ENCODE measurements at places on chromosomes 2 and 18.

GRCh38 chr2:136404176-136404575 lies 286.2 kb upstream of the CXCR4 start:
- no peak for DNase-seq

DNA sequence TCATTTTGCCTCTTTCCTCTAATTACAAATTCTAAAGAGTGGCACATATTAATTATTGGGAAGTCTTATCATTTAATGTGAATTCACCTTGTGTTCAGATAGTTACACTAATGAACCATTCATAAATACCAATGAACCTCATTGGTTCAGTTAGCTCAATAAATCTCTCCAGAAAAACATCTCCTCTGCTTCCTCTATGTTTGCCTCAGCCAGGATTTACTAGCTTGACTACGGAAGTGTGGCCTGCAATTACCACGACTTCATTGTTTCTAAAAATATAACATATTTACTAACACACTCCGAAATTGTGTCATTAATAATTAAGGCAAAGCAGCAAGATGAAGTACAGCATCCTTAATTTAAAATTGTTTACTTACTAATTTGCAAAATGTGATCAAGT lies 103.3 kb downstream of the PLA2R1 start:
- no peak for DNase-seq

DNA sequence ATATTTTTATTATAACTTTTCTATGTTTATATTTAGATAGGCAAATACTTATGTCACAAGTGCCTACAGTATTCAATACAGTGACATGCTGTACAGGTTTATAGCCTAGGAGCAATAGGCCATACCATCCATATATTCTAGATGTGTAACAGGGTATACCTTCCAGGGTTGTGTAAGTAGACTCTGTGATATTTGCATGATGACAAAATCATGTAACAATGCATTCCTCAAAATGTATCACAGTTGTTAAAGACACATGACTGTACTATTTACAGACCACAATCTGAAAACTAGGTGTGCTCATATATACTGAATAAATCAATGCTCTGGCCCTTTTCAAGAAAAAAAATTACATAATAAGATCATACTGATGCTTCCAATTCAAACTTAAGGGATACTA lies 433.2 kb upstream of the RGPD4 start:
- DNase-seq = no peak

DNA sequence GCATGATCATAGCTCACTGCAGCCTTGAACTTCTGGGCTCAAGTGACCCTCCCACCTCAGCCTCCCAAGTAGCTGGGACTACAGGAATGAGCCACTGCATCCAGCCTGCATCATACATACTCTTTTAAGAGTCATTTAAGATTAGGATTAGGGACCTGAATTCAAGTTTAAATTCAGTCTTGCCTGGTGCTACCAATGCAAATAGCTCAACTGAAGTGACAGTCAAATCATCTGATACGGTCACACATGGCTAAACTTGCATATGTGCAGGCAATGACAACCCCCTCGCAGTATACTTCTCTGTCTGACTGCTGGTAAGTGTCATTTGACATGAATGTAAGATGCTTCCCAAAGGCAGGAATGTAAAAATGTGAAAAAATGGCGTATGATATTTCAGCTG lies 31.8 kb upstream of the TMEM131 start:
- DNase-seq = no peak

GRCh38 chr2:176268976-176269318 lies 295 bp upstream of the MTX2 start:
- no peak for DNase-seq

DNA sequence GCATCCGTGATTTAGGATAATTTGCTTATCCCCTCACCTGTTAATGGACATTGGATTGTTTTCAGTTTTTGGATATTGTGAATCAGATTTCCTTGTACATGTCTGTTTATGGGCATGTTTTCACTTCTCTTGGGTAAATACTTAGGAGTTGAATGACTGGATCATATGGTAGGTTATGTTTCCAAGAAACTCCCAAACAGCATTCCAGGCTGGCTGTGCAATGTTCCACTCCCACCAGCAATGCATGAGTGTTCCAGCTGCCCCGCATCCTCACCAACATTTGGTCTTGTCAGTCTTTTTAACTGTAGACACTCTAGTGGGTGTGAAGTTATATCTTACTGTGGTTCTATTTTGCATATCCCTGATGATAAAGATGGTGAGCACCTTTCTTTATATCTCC lies 8.9 kb upstream of the LRRFIP1 start:
- DNase-seq = no peak

- no peak for DNase-seq
Observed at GRCh38 chr2:17934721-17935120, 56.3 kb downstream of the KCNS3 start.

DNA sequence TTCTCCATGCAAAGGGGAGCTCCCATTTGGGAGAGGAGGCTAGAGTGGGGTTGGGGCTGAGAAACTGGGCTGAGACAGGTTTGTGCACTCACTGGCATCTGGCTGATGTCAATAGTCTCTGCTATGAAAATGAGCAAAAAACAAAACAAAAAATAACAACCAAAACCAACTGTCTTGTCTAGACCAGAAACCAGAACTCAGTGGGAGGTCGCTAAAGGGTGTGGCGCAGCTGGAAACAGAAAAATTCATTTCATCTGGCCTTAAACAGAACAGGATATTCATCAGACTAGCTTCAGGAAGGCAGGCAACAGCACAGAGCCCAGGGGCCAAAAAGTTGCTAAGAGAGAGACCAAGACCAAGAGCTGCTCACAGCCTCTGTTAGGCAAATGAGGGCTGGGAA lies 126.1 kb downstream of the THNSL2 start:
- no peak for DNase-seq

GRCh38 chr2:235793163-235793752 lies 299.4 kb downstream of the AGAP1 start:
- DNase-seq = no peak

DNA sequence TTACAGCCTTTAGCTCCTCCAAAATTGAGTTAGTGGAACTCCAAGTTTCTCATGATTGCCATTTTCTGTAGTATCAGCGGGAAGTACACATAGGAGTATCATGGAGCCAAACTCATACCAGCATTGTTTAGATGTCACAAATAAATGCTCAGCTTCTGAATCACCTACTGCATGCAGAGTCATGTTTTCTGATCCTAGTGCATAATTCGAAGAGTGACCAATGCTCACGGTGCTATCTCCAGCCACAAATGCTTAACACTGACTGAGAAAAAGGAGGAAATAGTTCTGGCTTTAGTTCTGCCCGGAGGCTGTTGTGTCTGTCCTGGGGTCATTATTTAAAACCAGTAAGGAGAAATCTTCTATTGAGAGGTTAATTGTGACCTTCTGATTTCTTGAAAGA lies 45.4 kb upstream of the LRATD1 start:
- DNase-seq = no peak

DNA sequence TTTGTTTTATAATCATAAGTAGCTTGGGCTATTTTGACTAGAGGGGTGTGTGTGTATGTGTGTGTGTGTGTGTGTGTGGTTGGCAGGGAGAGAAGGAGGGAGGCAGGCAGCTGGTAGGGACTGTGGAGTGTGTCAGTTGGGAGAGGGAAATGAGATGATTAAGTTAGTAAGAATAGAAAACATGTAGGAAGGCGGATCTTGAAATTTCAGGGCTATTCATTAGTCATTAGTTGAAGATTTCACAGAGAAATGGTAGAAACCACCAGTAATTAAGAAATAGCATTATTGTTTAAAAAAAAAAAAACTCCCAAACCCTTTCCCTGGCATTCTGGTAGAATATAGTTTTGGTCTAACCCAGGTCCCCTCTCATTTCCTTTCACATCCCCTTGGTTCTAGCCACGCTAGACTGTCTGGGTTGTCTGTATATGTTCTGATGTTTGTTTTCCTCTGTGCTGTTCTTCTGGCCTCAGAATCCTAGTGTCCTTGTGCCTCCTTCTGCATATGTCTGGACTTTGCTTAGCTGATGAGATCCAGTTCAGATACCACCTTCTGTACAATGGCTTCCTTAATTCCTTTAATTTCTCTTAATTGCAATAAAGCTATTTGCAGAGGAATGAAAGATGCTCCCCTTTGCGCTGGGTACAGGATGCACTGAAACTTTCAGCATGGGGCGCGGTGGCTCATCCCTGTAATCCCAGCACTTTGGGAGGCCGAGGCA lies 161.6 kb downstream of the NEDD4L start:
- no peak for DNase-seq

DNA sequence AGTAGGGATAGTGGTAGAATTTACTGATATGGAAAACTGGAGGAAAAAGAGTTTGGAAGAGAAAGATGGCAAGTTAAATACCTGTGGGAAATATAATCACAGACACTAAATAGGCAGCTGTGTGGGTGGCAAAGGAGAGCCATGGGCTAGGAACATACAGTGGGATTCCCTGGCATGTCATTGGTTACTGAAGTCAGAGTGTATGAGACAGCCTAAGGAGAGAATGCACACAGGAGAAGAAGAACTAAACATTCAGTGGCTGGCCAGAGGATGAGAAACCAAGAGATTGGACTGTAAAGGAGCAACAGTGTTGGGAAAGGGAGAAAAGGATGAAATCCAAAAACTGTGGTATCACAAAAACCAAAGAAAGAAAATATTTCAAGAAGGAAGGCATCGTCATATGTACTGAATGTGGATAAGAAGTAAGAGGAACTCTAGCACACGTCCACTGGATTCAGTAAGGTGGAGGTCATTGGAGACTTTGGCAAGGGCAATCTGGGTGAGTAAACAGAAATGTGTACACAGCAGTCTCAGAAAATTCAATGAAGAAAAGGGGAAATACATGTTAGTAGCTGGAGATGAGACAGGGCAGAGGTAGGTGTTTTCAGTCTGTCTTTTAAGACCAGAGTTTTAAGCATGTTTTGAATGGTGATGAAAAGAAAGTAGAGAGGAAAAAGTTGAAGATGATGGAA lies 83.3 kb downstream of the SPIRE1 start:
- DNase-seq = no peak

DNA sequence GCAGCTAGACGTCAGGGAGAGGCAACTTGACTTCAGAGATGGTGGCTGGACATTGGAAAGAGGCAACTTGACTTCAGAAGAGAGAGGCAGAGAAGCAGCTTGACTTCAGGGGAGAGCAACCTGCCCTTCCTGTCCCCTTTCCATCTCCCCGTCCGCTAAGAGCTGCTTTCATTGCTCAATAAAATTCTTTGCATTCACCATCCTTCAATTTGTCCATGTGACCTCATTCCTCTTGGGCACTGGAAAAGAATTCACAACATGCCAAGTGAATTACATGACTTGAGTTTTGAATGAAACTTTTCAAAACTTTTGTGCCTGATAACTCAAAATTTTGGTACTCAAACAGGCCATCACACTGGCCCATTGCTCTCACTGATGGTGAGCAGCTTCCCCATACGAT lies 158.9 kb downstream of the DPP4 start:
- DNase-seq = no peak

- DNase-seq = no peak
Observed at GRCh38 chr2:109466674-109467575, 146.8 kb downstream of the SEPTIN10 start.

DNA sequence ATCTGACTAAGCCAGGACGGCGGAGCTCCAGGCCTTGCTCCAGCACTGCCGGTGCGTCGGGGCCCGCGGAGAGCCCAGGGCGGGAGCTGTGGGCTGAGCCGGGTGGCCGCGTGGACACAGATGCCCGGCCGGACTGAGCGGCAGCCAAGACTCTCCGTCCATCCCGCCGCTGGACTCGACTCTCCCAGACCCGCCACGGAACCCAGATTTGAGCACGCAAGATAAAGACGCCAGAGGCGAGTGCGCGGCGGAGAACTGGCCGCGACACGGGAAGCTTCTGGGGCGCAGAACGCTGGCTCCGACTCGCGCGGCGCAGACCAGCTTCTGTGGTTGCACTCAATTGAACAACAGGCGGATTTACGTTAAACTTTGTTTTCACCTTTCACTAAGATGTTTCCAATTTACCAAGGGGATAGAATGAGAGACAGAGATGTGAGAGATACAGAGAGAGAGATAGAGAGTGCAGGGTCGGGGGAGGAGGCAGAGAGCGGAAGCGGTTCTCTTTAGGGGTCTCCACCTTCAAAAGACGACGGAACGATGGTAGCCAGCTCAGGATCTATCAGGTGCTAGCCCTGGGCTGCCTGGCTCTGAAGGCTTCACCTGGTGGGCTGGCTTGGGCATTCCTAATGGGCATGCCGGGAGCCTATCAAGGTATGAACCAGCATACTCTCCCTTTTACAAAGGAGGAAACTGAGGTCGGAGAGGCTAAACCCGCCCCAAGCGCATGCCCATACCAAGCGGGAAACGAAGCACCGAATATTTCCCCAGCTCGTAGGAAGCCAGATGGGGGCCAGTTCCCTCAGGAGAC lies 10.4 kb upstream of the EN1 start:
- no peak for DNase-seq

DNA sequence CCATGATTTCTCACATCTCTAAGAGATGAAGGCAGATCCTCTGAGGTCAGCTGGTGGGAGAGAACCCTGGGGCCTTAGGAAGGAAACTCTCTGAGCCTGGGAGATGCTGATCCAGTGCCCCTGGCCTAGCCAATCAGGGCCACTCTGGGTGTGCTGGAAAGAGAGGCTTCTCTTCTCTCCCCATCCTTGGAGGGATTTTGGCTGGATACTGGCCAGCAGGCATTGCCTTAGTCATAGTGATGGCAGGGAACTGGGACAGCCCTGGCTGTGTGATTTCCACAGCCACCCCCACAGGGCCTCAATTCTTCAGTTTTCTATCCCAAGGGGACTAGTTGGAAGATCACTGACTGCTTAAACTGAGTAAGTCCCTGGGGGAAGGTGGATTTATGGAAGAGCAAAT lies 26.6 kb upstream of the PLB1 start:
- DNase-seq = no peak

GRCh38 chr18:72555101-72555500 lies 11.0 kb upstream of the CBLN2 start:
- DNase-seq = no peak

DNA sequence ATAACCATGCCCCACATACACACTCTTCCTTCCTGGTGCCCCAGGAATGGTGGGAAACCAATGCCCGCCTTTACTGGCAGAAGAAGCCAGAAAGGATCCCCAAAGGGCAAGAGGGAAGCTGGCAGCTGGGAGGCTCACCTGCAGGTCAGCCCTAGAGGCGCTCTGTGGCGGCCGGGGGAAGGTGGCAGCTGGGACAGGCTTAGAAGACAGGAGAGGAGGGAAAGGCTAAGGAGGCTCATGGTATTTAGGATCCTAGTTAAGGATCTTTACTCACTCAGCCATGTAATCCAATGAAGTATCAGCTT lies 23.8 kb downstream of the ADRA2B start:
- no peak for DNase-seq

- DNase-seq = no peak
Observed at GRCh38 chr18:59911600-59911999, 11.8 kb downstream of the PMAIP1 start.

GRCh38 chr2:219199470-219200211 lies 6.9 kb upstream of the ZFAND2B start:
- no peak for DNase-seq

DNA sequence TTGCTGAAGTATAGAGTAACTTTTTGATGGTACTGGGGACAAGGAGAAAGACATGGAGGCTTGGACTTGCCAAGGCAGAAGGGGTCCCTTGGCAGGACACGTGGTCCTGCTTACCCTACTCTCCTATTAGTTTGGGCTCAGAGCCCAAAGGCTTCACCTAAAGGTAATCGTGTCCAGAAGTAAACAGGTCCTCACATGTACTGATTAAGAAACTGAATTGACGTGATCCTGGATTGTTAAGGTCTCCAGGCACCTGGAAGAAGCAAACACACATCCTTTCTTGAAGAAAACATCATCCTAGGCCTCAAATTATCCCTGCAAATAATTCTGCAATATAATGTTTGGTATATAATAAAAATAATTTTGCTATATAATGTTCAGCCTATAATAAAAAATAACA lies 50.0 kb downstream of the DTNB start:
- no peak for DNase-seq
